Natural killer cell (primary cell): ENCODE measurements at places on chromosomes 1 and 21. TPM values are rescaled to one million over a fixed set of nuclear protein-coding genes. Genes with fewer than 3 reads are reported as not detected.

DNA sequence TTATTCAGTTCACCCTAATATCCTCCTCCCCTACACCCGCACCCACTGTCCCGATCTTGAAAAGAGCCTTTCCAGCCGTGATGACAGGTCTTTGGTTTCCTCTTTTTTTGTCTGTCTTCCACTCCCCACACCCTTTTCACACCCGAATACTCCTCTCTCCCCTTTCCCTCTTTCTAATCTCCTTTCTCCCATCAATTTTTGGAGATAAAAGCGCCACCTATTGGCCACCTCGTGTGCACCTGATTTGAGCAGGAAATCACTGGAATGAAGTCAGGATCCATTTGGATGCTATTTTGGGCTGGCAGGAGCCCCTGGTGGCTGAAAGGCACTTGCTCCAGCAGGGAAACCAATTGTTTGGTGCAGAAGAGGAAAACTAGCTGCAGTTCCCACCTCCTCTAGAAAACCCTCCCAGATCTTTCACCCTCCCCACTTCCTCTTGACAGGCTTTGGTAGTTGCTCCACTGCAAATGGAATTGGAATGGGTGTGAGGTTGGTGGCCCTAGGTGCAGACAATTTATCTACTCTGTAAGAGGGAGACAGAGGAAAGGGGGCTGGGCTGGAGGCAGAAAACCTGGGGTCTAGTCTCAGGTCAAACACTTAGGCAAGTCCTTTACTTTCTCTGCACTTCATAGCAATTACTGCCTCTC is 8.4 kb downstream of the FOXE3 start:
- DNase-seq = no peak

The HES3 gene
- not detected for total RNA-seq

DNA sequence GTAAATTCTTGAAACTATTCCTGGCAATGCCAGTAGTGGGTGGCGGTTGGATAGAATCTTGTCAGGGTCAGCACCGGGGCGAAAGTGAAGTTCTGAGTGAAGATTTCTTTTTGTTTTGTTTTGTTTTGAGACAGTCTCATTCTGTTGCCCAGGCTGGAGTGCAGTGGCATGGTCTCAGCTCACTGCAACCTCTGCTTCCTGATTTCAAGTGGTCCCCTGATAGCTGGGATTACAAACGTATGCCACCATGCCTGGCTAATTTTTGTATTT is 33.3 kb downstream of the PCNT start:
- DNase-seq = no peak

The KRTAP6-3 gene
- not detected for total RNA-seq

The ROR1 gene
- total RNA-seq = 0.35 TPM

GRCh38 chr1:5847013-5847659 is 145.1 kb downstream of the NPHP4 start:
- no peak for DNase-seq

The CDKN2C gene
- total RNA-seq = 21.9 TPM
